ENCODE measurements at places on chromosomes 12 and 14.

GRCh38 chr12:115456946-115457689, 773.1 kb upstream of the TBX3 start:
- DNase-seq: no peak

DNA sequence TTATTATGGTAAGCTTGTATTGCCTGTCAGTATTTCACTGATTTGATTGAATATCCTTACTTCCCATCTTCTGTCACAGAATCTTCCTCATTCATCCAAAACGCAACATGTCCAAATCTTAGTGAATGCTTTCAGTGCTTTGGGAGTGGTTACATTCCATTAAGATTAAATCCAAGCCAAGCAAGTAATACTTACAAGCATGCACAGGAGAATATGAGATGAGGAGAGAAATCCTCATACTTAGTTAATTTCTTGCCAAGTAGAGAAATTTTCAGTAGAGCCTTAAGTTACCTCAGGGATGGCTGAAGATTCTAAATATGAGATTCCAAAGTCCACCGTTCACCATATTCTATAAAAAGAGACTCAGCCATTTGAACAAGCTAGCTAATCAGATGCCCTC, 316.0 kb downstream of the RAD51B start:
- no peak for DNase-seq

DNA sequence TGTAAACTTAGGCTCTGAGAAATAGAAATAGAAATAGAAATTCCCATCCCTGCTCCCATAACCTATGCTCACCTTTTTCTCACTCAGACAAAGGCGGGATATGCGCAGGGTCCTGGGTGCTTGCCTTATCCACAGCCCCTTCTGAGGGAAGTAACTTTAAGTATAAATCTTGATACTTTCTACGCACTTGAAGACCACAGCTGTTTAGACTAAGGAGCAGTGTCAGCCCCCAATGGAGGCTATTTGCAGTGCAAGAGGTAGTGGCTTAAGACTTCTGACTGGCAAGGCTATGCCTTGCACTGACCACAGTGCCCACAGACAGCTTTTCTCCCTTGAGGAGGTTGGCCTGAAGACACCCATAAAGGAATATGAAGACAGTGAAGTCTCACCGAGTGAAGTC, 35.2 kb downstream of the ASCL1 start:
- DNase-seq: no peak

- peak; percentile 52 for DNase-seq
These were observed 53.1 kb downstream of the SYNE3 start for GRCh38 chr14:95463171-95463901.

DNA sequence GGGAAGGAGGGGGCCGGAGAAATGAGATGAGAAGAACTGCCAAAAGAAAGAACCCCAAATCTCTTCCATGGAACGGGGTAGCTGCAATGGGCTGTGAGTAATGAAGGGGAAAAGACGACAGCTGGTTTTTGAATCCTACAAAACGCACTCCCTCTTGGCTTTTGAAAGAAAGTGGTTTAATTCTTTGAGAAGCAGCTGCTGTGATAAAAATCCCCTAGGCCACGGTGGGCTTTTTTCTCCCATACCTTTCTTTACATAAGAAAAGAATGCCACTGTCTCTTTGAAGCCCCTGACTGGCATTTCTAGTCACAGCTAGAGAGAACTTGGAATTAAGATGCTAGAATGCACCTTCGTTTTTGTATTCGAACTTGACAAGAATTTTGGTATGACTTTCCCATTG, 486.1 kb downstream of the GLT1D1 start:
- DNase-seq: no peak

DNA sequence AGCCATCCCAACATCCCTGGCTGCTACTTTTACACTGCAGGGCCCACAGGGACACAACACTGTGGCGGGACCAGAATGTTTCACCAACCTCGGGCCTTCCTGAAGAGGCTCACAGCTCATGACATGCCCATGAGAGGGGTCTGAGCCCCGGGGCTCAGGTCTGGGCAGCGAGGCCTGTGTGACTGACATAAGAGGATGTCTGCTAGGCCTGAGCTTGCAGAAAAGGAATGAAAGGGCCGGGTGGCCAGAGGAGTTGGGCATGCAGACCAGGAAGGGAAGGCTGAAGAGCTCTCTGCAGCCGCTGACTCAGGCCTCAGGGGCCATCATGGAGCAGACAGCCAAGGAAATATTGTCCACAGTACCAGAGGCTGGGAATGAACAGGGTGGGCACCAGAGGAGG, 18.3 kb upstream of the VSX2 start:
- DNase-seq: no peak

- DNase-seq: no peak
These were observed 3.8 kb downstream of the GALNT16 start for GRCh38 chr14:69263771-69264170.

DNA sequence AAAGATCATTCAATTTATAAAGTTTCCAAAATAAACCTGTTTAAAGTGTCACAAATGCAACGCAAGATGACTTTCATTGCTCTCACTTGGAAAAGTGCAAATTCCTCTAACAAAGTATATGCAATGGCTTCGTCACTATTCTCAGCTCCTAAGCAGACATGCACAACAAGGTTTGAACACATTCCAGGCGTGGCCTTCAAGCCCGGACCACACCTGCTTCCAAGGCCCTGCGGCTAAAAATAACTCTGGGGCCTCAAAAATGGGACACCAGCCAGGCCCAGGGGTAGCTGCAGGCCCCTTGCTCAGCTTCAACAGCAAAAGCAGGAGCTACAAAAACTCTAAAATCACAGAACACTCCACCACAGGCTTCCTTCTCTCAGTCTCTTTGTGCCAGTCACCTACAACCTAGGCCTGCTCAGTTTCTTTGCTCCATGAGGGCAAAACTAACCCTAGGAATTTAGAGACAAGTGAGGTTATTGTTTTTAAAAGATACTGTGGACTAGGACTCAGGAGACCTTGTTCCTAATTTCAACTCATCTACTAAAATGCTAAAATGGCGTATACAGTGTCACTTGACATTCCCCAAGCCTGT, 29.3 kb downstream of the DUSP16 start:
- peak; percentile 78 for DNase-seq

DNA sequence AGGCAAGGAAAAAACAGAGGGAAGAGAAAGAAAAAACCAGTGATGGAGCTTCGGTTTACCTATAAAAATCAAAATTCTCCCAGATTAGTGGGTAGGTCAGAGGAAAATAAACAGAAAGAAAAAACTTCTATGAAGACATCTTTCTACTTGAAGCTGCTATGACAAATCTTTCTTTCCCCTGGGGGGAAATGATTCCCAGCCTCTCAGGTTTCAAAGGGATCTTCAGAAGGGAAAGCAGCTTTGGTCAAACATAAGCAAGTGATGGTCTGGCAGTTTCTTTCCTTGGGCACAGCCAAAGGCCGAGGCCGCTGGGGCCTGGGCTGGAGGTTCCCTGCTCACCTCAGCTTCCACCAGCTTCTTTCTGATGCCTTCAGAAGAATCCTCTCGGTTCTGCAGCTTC, 104.5 kb downstream of the PRKAB1 start:
- DNase-seq: no peak

DNA sequence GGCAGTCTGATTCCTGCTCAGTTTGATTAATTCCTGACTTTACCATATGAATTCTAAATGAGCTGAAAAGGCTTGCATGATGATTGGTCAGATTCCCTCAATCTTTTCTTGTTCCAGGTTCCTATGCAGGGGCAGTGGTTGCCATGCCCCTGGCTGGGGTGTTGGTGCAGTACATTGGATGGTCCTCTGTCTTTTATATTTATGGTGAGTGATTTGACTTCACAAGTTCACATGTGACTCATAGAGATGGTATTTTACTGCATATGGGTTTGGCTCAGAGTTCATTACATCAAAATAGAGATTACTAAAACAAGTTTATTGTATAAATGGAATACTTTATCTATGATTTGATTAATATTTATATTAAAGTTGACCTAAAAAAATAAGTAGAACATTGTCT, 44.8 kb downstream of the SLC17A8 start:
- peak; percentile 16 for DNase-seq

- no peak for DNase-seq
These were observed 12.7 kb downstream of the LTBP2 start for GRCh38 chr14:74599321-74599761.

- no peak for DNase-seq
These were observed 13.6 kb downstream of the PDE6H start for GRCh38 chr12:14986449-14986848.

DNA sequence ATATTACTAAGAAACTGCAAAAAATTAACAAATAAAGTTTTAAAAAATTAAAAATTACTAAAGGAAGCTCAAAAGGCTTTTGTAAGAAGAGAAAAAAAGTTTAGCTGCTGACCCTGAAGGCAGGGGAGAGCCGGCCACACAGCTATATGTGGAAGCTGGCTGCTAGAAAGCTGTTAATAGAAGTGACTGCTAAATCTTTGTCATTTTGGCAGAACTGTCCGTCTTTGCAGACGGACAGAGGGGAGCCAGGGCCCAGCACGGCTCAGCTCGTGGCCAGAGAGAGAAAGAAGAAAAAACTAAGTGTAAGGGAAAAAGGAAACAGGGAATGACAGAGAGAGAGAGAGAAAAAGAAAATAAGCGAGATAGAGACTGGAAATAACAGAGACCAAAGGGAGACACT, 27.9 kb downstream of the PRMT8 start:
- DNase-seq: no peak

DNA sequence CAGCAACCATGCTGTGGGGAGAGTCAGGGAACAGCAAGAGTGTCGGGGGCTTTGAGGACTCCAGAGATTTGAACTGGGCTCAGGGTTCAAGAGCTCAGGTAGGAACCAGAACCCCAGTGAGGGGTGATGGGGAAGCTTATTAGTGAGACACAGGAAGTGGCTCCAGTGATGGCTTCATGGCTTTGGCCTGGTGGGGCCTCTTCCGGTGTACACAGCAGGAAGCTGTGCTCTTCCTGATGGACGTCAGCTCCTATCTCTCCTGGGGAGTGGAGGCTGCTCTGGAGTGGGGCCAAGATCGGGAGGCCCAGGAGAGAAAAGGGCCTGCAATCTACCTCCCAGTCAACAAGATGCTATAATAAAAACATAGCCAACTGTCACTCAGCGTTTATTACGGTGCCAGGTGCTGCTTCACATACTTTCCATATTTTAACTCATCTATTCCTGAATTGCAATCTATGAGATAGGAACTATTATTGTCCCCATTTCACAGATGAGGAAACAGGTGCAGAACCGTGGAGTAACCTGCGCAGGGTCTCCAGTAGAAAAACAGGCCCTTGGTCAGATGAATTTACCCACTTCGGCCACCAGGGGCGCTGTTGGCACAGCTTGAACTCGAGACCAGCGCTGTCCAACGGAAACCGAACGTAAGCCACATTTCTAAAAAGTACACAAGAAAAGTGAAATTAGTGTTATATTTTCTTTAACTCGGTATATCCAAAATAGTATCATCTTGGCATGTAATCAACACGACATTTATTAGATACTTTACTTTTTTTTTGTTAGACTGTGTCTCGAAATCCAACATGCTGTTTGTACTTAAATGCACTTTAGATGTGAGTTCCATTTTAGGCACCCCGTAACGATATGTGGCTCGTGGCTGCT, 63.6 kb upstream of the DLK1 start:
- DNase-seq: peak; percentile 71

DNA sequence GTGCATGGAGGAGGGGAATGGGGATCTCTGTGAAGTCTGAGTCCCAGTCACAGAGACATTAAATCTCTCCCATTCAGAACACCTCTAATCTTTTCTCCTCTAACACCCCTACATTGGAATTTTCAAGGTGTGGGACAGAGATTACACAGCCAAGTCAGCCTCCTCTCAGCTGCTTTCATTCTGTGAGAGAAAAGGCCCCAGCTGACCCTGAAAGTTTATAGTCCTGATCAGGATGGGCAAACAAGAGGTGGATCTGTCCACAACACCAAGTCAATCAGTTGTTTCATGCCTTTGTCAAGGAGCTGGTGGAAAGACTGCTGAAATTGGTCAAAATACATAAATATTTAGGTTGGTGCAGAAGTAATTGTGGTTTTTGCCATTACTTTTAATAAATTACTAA, 218.9 kb downstream of the SEC23A start:
- no peak for DNase-seq

DNA sequence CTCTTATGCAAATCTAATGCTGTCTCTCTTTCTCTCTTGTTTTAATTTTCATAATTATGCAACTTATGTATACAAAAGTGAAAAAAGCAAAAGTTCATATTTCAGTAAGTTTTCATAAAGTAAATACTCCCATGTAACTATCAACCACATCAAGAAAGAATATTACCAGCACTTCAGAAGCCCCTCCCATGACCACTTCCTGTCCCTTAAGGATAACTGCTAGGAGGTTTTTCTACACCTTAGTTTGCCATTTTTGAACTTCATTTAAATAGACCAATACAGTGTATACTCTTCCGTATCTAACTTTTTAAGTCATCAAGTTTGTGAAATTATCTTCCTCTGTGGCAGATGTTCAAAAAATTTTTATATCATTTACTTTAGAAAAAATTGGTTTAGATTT, 547 bp upstream of the OR4K15 start:
- no peak for DNase-seq

- DNase-seq: peak; percentile 76
These were observed 6.5 kb downstream of the NFE2 start for GRCh38 chr12:54294152-54294952.

- no peak for DNase-seq
These were observed 1.9 kb downstream of the KLRF2 start for GRCh38 chr12:9883175-9883574.

DNA sequence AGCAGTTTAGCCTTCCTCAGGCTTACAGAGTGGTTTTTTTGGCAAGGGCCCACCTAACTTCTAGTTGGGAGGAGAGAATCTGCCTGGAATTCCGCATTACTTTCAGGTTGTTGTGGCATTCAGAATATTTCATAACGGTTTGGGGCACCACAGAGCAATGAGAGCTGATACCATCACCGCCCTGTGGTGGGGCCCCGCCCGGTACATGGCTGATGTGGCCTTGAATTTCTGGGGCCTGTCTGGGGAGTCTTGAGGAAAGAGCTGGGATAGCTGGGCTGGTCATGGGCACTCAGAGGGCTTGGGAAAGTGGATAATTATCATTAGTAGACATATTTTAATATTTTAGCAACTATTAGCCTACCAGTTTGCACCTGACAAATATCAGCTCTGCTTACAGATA, 4.2 kb downstream of the TESPA1 start:
- DNase-seq: no peak

Measured in stomach (tissue), 19 donors.